Liver (tissue), 10 donors: ENCODE measurements at places on chromosomes 7 and 10.

GRCh38 chr10:6095810-6096570 is 7.2 kb downstream of the RBM17 start:
- no peak for DNase-seq

DNA sequence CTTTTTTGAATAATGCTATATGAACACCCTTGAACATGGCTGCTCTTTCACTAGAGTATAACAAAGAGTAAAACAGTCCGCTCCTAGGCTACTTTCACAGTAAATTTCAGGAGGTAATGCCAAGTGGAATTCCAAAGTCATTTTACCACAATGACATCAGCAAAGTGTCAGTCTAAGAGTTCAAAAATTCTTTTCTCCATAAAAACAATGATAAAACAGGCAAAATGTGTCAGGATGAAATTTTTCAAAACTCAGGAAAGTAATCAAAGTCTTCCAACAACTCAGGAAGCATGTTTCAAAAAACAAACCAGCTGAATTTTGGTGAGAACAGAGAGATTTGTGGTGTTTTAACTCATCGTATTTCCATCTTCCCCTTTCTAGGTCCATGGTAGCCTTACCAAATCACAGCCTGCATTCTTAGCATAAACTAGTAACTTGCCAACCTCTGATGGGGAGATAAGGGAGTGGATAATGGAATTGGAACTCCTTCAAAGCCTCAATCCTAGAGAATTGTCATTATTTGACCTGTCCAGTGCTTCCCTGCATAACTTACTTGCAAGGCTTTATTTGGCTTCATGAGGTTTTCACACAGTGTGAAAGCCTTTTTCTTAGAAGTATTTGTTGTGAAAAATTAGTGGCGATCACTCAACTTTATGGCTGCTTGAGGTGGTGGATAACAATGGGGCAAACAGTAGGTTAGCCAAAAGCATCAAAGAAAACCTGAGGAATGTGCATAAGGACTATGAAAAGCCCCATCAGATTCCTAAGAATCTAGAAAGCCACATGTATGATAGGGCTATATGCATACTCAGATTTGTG is 302.7 kb downstream of the HDAC9 start:
- DNase-seq: no peak

DNA sequence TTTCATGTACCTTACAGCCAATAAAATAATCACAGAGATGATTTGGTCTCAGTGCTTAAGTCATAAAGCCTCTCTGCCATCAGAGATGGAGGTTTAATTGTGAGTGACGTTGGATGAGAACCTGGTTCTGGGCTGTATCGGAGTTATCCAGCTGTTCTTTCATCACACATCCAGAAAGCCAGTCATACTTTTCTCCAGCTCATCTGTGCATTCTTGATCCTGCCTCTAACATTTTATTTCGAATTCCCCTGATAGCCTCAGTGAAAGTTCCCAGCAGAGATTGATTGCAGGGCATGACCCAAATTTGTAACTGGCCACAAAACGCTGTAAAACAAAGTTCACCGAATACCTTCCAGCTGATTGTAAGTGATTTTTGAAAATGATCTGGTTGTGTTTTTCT is 212.6 kb upstream of the HABP2 start:
- no peak for DNase-seq

- DNase-seq: no peak
Observed at GRCh38 chr10:44387853-44388251, 3.0 kb upstream of the CXCL12 start.

- DNase-seq: no peak
Observed at GRCh38 chr7:2974093-2974819, 69.4 kb downstream of the CARD11 start.

DNA sequence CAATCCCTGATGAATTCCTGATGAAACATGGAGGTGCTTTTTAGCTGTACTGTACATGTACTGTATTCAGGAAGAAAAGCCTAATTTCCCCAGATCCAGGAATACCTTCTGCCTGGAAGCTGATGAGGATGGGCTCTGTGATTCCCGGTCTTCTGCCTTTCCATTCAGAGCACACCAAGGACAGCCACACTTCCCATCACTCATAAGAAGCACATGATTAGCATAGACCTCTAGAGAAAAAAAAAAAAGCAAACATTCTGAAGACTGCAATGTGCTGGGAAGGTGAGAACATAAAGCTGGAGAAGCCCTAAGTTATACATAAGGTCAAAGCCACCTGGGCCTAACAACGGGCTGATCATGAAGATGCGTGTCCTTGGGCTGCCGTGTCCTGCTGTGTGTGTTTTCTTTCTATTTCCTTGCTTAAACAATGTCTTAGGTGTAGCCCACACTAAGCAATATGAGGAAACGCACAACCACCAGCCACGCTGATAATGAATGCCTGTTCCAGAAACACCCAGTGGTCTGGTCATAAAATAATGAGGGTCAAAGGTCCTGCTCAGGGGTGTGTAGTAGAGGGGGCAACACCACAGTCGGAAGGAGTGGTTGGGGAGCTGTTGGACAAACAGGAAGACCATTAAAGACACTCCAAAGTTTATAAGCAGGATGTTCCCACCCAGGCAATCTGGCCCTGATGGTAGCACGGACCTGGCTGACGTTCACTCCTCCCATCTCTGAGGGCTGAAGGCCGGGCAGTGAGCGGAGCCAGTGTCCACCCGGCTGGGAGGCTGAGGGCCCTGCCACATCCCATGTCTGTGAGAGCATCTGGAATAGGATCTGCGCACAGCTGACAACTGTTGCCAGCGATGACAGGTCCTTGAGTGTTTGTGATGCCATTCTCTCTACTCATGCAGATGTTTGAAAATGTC is 7.9 kb downstream of the PKD1L1 start:
- no peak for DNase-seq

DNA sequence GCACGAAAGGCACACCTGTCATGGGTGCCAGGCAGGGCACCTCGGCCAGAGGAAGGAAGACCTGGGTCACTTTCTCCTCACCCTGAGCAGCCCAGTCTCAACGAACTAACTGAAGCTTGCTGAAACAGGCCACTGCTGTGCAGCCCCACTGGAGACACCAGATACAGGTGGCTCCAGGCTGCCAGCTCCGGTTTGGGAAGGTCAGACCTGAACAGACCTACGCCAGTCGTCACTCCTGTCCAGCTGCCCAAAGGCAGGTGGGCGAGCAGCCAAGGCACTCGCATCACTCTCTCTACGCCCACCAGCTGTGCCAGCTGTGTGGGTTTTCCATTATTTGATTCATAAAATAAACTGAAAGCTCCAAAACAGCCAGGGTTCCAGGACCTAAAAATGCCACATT is 256.1 kb downstream of the ZMYND11 start:
- no peak for DNase-seq

DNA sequence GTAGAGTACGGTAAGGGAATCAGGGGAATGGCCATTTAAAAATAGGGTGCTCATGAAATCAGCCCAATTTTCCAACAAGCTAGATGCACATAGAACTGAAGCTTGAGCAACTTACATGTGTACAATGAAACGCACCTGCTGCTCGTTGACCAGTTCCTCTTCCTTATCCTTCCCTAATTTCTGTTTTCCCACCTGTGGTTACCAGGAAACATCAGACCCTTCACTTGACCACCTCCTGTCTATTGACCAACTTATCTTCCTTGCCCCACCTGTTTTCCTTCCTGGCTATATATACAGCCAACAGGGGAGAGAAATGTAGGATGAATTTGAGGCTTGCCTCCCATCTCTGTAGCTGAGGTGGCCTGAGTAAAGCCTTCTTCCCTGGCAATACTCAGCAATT is 37.8 kb upstream of the RAPGEF5 start:
- DNase-seq: no peak

- DNase-seq: no peak
Observed at GRCh38 chr7:133371616-133372015, 118.7 kb downstream of the EXOC4 start.

DNA sequence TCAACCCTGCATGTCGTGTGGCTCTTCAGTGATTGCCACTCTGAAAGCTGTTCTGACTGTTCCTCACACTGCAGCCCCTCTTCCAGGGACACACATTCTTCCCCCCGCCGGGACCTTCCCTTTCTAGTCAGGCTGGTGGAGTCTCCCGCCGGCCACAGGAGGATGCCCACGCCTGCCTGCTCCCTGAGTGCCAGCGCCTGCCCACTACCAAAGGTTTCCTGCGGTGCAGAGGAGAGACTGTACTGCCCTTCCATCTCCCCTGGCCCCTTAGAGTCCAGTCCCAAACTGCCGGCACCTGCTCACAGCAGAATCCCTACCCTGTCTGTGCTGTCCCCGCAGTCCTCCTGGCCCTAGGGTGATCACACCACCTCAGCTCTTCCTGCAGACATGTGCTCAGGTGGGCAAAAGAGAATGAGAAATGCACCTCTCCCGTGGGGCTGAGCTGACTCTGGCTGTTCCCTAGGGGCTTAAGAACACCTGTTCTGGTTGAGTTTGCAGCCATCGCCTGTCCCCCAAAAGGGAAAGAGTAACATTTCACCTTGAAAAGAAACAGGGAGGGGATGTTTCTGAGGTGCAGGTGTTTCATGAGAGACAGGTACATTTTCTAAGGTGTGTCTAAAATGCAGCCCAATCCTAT is 1.4 kb downstream of the PODXL start:
- DNase-seq: no peak

- DNase-seq: no peak
Observed at GRCh38 chr7:5435291-5436002, 11.8 kb upstream of the TNRC18 start.

- DNase-seq: no peak
Observed at GRCh38 chr7:31074403-31075085, 22.4 kb downstream of the ADCYAP1R1 start.

- no peak for DNase-seq
Observed at GRCh38 chr7:121575194-121575765, 179.2 kb upstream of the FAM3C start.

GRCh38 chr7:121337398-121337797 is 8.6 kb downstream of the WNT16 start:
- no peak for DNase-seq

GRCh38 chr10:28381466-28381865 is 78.6 kb upstream of the MPP7 start:
- no peak for DNase-seq

DNA sequence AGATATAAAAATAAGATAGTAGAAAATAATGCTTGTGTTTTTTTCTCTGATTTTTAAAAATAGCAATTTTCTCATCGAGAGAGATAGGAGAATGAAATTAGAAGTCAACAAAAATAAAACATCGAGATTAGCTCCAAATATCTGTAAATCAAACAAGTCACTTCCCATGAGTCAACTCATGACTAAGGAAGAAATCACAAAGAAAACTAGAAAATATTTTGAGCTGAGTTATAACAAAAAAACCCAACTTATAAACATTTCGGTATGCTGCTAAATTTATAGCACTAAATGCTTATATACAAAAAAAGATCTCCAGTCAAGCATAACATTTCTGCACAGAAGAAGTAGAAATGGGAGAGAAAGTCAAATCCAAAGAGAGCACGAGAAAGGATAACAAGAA is 140.1 kb downstream of the ITGA8 start:
- DNase-seq: no peak

DNA sequence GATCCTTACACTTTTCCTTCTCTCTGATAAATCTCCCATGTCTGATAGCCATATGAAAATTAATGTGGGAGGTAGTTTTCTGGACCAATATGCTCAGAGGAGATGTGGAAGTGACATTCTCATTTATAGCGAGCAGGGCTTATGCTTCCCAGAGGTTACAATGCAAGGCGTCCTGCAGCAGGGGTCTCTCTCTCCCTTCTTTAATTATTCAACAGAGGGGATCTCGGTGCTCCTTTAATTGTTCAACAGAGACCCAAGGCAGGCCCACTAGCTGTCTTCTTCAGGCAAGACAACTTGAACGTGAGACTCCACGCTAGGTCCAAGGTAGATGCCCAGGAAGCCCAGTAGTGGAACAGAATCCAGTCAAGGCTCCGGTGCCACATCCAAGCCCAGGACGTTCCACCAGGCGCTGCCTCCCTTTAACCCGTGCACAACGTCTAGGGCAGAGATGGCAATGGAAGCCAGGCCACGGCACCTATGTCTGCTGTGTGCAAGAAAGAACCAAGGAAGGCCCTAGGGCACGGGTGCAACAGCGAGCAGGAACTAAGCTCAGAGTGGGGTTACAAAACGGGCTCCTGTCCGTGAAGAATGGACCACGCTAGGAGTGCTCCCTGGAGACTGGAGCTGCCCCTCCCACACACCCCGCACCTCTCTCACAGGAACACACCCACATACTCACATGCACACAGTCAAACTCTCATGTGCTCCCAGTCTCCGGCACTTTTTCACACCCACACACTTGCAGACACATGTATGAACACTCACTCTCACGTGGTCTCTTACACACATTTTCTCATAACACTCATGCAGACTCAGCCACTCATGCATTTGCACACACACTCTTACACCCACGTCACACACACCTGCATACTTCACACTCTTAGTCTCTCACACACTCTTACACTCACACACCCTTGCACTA is 230.4 kb downstream of the TNS3 start:
- no peak for DNase-seq
